T-cell (primary cell): ENCODE measurements at places on chromosomes 3 and 15.

GRCh38 chr15:31255732-31256377 is 70.8 kb upstream of the KLF13 start:
- no peak for DNase-seq
- H3K36me3 ChIP-seq, result no peaks in the 10 kb centered on the region
- H3K27ac ChIP-seq, result no peak overlapping the region
- H3K4me3 ChIP-seq, result no peak overlapping the region
- H3K4me1 ChIP-seq, result peaks cover 12% of the 10 kb centered on the region
- H3K27me3 ChIP-seq, result no peaks in the 10 kb centered on the region

DNA sequence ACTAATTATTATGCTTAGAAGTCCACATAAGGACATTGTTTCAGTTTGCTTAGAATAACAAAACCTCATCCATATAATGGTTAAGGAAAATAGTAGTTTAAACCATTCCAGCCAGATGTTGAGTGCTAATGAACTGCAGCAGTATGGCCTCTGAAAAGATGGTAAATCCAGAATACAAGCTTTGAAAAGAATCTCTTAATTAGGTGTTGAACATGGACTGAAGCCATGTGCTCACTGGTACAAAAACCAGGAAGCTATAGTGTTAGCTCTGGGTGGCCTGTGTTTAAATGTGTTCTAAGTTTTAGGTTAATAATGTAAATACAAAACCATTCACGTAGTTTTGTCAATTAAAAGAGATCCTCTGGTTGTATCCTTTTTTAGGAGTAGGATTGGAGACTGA is 78.2 kb downstream of the GALK2 start:
- no peaks in the 10 kb centered on the region for H3K4me1 ChIP-seq
- H3K27ac ChIP-seq, result no peak overlapping the region
- no peak for DNase-seq
- H3K27me3 ChIP-seq, result no peaks in the 10 kb centered on the region
- H3K4me3 ChIP-seq, result no peak overlapping the region

GRCh38 chr15:84633311-84634227 is 20.5 kb downstream of the WDR73 start:
- H3K27me3 ChIP-seq, result no peaks in the 10 kb centered on the region
- DNase-seq, result peak; percentile 50
- peaks cover 14% of the 10 kb centered on the region for H3K36me3 ChIP-seq
- H3K27ac ChIP-seq, result peak overlapping the region; percentile 80

- no peaks in the 10 kb centered on the region for H3K27me3 ChIP-seq
- DNase-seq, result no peak
- H3K4me3 ChIP-seq, result no peak overlapping the region
- H3K4me1 ChIP-seq, result peaks cover 2% of the 10 kb centered on the region
- no peak overlapping the region for H3K27ac ChIP-seq
- H3K36me3 ChIP-seq, result no peaks in the 10 kb centered on the region
Observed at GRCh38 chr15:25415707-25416106, 23.1 kb downstream of the UBE3A start.

GRCh38 chr3:108051005-108051404 is 39.8 kb downstream of the CD47 start:
- no peak overlapping the region for H3K27ac ChIP-seq
- no peaks in the 10 kb centered on the region for H3K27me3 ChIP-seq
- peaks cover 74% of the 10 kb centered on the region for H3K36me3 ChIP-seq

DNA sequence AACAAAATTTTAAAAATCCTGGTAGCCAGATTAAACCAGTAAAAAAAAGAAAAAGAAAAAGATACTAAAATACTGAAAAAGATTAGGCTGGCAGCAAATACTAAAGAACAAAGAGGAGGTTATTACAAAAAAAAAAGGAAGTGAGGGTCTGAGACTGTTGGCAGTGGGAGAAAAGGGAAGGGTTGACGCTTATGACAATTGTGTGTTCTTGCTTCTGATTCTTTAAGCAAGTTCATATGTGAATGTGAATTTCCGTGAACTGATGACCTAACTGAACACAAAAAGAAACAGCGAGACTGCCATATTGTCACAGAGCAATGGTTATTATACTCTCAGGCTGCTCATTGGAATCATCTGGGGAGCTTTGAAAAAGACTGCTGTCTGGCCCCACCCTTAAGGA is 56.5 kb downstream of the ATP13A4 start:
- no peaks in the 10 kb centered on the region for H3K4me1 ChIP-seq
- DNase-seq, result no peak
- no peak overlapping the region for H3K27ac ChIP-seq
- no peaks in the 10 kb centered on the region for H3K36me3 ChIP-seq
- H3K4me3 ChIP-seq, result no peak overlapping the region
